ENCODE measurements at places on chromosomes 5 and 9.
A peak's percentile ranks its signal among the peaks of the same experiment; 100 is the strongest.

- no peak for DNase-seq
These were observed 66.2 kb downstream of the MVB12B start for GRCh38 chr9:126392662-126393371.

- no peak for DNase-seq
These were observed 172.9 kb downstream of the ZDHHC21 start for GRCh38 chr9:14520341-14520740.

- DNase-seq, result no peak
These were observed at the start of gene SPACA9 for GRCh38 chr9:132878695-132879456. Gene SPACA9 (plus strand): TSS chr9:132878898. CDS start chr9:132883948, 5,050 bp downstream.

GRCh38 chr5:53073348-53073747 is 36.2 kb downstream of the MOCS2 start:
- DNase-seq, result no peak

- no peak for DNase-seq
These were observed 159.4 kb downstream of the SEMA6A start for GRCh38 chr5:116415182-116415581.

DNA sequence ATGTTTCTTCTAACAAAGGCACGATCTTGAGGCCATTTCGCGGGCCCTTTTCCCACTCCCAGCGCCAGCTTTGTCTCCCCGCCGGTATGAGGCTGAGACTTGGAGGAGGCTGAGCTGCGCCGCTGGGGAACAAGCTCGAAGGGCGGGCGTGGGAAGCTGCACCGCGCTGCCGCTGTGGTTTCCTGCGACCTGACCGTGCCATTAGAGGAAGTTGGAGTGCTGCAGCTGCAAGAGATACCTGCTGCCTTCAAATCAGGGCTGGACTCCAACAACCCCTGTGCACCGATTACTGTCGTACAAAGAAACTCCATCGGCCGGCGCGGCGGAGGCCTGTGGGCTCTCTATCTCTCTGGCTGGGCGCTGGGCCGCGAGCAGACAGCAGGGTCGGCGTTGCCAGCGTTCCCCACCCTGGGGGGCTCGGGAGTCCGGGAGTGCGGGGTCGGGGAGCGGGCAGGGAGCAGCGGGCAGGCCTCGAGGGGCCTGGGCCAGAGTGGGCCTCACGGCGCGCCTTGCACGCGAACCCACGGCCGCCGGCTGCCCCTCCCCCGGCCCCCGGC is 1.3 kb upstream of the ERBIN start:
- DNase-seq, result peak; percentile 63

DNA sequence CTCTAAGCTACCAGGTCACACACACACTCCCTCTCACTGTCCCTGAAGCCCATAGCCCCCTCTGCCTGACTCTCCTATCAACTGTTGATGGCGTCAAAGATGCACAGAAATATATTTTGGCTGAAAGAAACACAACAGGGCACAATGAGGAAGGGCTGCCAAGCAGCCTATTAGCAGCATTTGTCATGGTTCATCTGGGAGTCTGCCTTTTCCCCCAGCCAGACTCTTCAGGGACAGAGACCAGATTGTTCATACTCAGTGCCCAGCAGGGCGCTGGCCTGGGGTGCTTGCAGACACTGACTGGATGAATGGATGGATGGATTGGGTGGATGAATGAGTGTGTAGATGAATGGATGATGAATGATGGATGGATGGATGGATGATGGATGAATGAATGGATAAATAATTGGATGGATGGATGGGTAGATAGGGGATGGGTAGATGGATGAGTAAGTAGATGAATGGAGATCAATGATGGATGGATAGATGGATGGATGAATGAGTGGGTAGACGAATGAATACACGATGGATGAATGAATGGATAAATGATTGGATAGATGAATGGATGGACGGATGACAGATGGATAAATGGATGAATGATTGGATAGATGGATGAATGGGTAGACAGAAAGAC is 90.5 kb downstream of the ADAMTS2 start:
- no peak for DNase-seq

GRCh38 chr9:113614843-113615648 is 151.5 kb downstream of the RGS3 start:
- no peak for DNase-seq

DNA sequence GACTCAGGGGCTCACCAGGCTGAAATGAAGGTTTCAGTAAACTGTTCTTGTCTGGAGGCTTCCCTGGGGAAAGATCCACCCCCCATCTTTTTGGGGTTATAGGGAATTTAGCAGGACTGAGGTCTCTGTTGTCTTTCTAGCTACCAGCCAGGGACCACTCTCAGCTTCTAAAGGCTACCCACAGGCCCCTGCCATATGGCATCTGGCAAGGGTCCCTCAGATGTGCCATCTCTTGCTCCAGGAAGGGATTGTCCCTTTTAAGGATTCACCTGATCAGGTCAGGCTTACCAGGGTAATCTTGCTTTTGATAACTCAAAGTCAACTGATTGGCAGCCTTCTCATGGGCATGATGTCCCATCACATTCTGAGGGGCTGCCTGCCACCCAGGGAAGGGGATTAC is 65.0 kb downstream of the NSUN2 start:
- no peak for DNase-seq

DNA sequence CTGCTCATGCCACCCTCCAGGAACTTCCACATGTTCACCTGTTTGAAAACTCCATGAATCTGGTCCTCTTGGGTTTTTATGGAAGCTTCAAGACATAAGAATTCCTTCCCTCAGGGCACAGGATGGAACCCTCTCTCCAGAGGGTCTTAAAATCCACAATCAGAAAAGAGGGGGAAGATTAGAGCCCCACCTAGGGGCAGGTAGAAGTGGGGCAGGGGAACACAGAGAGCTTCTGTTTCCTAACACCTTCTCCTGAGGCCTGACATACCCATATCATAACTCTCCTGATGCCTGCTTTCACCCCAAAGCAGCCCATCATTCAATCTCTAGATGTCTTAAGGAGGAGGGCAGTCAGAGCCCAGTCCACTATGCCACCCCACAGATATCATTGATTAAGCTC is 1087.7 kb upstream of the ARRDC3 start:
- no peak for DNase-seq

DNA sequence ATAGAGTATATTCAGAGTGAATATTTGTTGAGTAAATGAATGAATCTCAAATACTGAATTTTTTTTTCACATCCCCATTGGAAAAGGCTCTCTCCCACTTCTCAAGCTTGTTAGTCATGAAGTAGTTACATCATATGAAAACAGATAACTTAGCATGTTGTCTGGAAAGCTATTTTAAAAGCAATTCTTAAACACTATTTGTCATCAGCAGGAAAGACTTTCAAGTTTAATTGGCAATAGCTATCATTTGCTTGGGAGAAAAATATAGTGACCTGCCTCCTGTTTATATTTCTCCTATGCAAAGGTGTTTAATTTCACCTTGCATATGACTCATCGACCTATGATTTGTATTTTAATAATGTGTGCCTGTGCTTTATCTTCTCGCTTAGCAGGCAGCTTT is 499.8 kb upstream of the GRIA1 start:
- DNase-seq, result no peak

- DNase-seq, result no peak
These were observed 10.8 kb downstream of the NSG2 start for GRCh38 chr5:174056064-174056847.
